ENCODE measurements at places on chromosomes 16 and 17. TPM values are rescaled to one million over a fixed set of nuclear protein-coding genes. Genes with fewer than 3 reads are reported as not detected.
A peak's percentile ranks its signal among the peaks of the same experiment; 100 is the strongest.

DNA sequence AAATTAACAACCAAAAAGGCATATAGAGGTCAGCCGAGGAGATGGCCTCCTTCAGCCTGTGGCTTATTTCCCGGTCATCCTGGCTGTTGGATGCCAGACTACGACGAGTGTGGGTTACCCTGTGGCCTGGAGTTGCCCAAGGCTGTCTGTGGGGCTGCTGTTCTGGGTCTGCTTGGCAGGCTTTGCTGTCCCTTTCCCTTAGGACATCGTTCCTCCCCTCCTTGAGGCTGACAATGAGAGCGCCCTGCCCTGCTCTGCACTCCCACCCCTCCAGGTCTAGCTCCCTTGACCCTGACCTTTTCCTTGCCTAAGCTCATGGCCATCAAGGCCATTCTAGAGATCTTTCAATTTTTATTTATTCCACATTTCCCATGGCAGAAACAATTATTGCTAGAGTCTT lies 1.9 kb upstream of the CBFB start:
- DNase-seq = no peak

DNA sequence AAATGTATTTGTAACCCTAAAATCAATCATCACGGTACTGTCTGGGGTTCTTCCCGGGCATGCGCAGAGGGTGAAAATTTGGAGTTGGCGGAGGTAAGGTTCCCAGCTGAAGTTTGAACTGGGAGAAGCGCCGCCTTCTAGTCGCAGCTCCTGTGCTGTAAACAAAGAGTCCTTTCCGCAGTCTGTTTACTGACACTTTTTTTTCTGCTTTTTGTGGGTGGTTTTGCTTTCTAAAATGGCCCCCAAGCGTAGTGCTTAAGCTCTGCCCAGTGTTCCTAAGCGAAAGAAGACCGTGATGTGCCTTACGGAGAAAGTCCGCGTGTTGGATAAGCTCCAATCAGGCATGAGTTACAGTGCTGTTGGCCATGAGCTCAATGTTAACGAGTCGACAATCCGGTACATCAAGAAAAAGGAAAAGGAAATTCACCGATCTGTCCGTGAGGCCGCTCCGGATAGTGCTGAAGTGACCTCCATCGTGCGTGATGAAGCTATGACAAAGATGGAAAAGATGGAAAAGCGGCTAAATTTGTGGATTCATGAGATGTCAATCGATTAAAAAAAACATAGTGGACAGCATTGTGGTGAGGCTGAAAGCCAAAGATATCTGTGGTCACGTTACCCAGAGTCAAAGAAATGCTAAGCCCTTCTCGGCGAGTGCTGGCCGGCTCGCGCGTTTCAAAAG lies 570 bp upstream of the CFDP1 start:
- DNase-seq = peak; percentile 97

DNA sequence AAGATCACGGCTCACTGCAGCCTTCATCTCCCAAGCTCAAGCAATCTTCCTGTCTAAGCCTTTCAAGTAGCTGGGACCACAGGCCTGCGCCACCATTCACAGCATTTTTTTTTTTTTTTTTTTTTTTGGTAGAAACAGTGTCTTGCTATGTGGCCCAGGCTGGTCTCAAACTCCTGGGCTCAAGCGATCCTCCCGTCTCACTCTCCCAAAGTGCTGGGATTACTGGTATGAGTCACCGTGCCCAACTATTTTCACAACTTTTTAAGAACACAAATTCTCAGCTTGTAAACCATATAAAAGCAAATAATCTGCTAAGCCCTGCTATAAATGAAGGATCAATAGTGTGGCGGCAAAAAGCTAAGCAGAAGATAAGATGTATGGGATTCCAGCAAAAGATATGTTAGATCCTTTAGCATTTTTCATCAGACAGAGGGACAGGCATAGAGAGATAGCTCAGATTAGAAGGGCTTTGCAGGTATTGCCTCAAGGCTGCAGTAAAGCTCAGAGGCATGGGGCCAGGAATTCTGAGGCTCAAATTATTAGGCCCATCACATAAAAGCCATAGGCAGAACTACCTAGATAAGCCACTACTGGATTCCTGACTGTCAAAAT lies 55.1 kb downstream of the EMP2 start:
- no peak for DNase-seq

DNA sequence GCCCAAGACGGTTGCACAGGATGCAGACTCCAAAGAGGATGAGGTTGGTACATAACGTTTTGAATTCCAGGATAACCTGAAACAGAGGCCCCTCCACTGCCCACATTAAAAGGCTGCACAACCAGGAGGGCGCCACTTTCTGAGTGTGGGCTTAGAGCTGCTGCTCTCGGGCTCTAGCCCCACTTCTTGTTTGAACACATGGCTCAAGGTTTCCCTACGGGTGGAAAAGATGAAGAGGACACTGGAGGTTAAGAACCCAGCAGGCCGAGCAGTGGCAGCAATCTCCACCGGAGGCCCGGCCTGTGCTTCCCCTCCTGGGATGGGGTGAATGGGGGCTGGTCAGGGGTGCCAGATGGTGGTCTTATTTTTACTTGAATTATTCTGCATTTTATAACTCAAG lies 8.0 kb upstream of the TRAP1 start:
- no peak for DNase-seq

- DNase-seq = peak; percentile 99
Measured at GRCh38 chr17:76252040-76252954, 12.0 kb upstream of the RNF157 start.

DNA sequence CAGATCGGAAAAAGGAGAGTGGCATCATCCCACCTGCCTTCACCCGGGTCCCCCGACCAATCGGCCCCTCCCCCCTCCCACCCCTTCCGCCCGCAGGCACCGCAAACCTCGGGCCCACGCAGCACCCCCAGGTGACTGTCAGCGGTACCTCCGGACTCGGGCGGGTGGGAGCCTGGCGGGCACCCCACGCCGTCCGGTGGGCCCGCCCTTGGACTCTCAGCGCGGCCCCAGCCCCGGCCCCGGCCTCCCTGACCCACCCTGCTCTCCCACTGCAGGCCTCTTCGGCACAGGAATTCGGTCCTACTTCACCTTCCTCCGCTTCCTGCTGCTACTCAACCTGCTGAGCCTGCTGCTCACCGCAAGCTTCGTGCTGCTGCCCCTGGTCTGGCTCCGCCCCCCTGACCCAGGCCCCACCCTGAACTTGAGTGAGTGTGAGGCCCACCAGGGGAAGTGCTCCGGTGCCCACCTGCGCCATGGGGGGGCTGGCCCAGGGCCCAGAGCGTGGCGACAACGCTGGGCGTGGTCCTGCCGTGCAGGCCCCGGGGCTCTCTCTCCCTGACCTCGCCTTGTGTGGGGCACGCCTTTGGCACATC lies 1.6 kb downstream of the TMC8 start:
- DNase-seq = no peak

DNA sequence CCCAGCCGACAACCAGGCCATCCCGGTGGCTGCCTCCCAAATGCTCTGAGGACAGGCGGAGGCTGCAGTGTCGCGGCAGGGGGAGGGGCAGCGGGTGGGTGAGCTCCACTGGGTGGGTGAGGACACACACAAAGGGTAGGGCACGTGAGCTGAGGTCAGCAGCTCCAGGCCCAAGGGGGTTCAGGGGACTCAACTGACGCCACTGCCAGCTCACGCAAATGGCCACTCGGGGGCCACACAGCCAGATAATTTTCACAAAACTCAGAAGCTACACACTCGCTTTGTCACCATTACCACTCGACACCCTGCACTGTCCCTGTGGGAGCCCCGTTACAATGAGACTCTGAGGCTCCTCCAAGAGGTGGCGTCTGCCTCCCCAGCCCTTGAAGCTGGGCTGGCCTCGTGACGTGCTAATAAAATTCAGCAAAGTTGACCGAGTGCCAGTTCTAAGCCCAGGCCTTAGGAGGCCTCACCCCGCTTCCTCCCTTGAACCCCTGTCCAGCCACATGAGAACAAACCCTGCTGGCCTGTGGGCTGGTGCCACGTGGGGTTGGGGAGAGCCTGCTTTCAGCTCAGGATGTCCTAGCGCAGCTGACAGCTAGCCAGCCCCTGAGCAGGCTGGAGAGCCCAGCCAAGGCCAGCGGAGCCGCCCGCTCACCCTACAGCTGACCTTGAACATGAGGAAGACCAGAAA lies 56.9 kb downstream of the RMI2 start:
- no peak for DNase-seq

CACNA1H gene
- polyA plus RNA-seq = 5.8 TPM

DNA sequence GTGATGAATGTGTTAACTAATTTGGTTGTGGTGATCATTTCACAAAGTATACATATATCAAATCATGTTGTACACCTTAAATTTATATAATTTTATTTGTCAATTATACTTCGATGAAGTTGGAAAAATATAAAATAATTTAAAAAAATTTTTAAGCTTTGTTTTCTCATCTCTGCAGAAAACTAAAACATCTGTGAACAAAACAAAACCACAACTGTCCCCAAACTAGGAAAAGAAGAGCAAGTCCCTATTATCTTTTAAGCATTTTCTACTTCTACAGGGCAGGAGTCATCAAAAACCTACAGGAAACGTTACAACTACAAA lies 6.5 kb downstream of the HSDL1 start:
- DNase-seq = no peak

DNA sequence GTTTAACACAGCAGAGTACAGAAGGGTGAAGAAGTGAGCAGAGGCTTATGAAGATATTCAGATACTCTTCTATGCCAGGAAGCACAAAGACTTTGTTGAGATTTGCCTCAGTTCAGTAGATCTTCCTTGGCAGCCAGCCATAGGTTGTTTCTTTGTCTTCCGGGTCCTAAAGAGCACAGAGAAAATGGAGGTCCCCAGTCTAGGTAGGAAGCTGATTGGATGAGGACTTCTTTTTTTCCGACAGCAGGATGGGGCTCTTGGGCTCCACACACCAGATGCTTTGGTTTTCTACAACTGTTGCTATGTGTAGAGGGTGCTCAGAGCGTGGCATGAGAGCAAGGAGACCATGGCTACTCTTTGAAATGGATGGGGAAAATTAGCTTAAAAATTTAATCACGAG lies 8.3 kb upstream of the CDC6 start:
- no peak for DNase-seq

DNA sequence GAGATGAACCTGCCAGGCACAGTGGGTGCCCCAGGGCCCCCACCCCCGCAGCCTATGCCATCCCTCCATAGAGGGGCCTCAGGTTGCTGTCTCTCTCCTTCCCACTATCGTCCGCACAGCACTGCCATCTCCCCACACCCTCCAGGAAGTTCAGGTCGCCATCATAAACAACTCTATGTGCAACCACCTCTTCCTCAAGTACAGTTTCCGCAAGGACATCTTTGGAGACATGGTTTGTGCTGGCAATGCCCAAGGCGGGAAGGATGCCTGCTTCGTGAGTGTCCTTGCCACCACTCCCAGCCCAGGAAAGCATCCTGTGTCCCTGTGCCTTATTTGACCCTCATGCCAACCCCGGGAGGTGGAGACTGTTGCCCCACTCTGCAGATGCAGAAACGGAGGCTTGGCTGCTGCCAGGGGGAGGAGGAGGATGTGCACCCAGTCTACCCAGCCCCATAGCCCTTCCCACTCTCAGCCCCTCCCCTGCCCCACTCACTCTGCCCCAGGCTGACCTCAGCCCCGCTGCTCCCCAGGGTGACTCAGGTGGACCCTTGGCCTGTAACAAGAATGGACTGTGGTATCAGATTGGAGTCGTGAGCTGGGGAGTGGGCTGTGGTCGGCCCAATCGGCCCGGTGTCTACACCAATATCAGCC lies 3.9 kb downstream of the PRSS21 start:
- no peak for DNase-seq

ZSCAN10 gene
- not detected for polyA plus RNA-seq

GRCh38 chr16:72109300-72109699 lies 15.7 kb downstream of the DHX38 start:
- no peak for DNase-seq

DNAI2 gene
- not detected for polyA plus RNA-seq

CHRNE gene
- polyA plus RNA-seq = 0.24 TPM

RSAD1 gene
- polyA plus RNA-seq = 19.2 TPM

DNA sequence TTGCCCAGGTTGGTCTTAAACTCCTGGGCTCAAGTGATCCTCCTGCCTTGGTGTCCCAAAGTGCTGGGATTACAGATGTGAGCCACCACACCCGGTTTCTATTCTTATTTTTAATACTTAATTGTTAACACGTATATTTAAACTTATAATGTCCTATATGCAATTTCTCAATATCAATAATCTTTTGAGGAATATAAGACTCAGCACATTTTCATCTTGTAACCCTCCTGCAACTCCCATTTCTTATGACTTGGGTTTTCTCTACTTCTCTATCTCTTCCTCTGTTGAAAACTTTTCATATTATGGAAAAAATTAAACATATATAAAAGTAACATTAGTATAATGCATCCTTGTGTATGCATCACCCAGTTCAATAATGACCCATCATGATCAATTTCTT lies 150.7 kb downstream of the PRKCB start:
- DNase-seq = no peak

- no peak for DNase-seq
Measured at GRCh38 chr16:65579050-65579449, 457.2 kb upstream of the CDH11 start.

KRTAP2-2 gene
- polyA plus RNA-seq = not detected

IRX5 gene
- not detected for polyA plus RNA-seq

SDR42E2 gene
- not detected for polyA plus RNA-seq

SBK1 gene
- polyA plus RNA-seq = 0.03 TPM

C17orf107 gene
- 0.82 TPM for polyA plus RNA-seq

GRCh38 chr16:65213866-65214595 lies 92.2 kb upstream of the CDH11 start:
- DNase-seq = peak; percentile 17

MMP25 gene
- polyA plus RNA-seq = 0.07 TPM

DNA sequence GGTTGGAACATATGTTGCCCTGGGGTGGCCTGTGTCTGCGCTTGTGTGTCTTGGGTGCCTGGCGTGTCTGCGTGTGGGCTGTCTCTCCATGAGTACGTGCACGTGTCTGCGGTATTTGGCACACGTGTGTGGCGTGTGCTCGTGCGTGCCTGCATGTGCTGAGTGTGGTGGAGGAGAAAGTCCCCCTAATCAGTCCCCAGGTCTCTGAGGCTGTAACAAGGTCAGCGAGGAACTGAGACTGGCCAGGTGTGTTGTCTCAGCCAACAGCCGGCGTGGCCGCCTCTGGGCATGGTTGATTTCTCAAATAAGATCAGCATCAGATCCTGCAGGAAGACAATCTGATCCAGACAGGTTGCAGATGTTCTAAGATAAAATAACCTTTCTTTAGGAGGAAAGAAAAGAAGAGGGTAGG lies 3.5 kb upstream of the CPNE7 start:
- DNase-seq = no peak

GRCh38 chr16:28193530-28194423 lies 18.0 kb downstream of the XPO6 start:
- peak; percentile 98 for DNase-seq

DNA sequence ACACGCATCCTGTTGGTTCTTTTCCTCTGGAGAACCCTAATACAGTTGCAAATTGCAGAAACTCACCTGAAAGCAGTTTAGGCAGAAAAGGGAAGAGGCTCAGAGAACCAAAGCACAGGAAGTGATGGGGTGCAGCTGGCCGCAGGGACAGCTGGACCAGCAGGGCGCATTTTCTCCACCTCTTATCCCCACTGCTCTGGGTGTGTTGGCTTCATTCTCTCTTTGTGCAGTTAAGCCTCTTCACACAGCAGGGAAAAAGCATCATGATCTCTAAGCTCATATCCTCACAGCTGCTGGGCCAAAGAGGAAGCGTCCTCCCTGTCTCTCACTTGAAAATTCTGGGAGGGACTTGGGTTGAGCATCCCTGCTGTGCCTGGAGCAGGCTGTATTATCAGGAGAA lies 20.0 kb upstream of the LRRC75A start:
- no peak for DNase-seq

Measured in IMR-90 (cell line).